ENCODE measurements at places on chromosomes 16 and 17.
A peak's percentile ranks its signal among the peaks of the same experiment; 100 is the strongest.

GRCh38 chr16:84927621-84928591 lies 83.4 kb downstream of the ZDHHC7 start:
- no peak for DNase-seq
- no peak overlapping the region for H3K4me3 ChIP-seq

DNA sequence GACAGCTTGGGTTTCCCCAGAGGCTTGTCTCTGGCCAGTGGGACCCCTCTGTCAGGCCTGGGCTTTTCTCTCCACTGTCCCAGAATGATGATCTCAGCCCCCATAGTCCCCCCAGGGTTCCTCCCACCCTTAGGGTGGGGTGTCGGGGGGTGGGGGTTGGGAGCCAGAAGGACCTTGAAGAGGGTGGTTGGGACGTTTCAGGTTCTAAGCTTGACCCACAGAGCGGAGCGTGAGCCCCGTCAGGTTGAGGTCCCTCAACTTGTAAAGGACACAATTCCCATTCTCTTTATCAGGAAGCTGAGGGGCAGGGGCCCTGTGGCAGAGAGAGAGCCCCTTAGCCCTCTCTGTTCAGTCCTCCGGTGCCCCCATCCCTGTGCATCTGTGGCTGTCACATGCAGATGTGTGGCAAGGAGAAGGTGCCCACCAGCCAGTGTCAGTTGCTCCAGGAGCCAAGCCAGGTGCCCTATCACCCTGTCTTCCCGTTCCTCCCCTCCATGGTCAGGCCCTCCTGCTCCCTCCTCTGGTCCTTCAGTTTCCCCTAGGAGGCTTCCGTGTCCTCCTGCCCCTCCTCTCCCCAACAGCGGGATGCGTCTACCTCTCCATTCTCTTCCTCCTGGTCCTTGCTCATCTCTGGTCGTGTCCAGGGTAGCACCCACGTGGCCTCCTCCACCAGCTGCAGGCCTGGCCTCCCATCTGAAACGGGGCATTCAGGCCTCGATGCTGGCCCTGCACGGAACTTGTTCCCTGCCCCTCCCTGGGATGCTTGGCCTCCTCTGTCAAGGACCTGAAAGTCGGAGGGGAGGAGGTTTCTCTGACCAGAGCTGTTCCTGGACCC lies 1.5 kb upstream of the NTN3 start:
- no peaks in the 10 kb centered on the region for H3K36me3 ChIP-seq
- peaks cover 58% of the 10 kb centered on the region for H3K27me3 ChIP-seq
- no peak overlapping the region for H3K27ac ChIP-seq
- no peak for DNase-seq

GRCh38 chr16:84059111-84059510 lies 16.5 kb upstream of the SLC38A8 start:
- no peak overlapping the region for H3K27ac ChIP-seq
- H3K36me3 ChIP-seq: peaks cover 65% of the 10 kb centered on the region
- no peak for DNase-seq

DNA sequence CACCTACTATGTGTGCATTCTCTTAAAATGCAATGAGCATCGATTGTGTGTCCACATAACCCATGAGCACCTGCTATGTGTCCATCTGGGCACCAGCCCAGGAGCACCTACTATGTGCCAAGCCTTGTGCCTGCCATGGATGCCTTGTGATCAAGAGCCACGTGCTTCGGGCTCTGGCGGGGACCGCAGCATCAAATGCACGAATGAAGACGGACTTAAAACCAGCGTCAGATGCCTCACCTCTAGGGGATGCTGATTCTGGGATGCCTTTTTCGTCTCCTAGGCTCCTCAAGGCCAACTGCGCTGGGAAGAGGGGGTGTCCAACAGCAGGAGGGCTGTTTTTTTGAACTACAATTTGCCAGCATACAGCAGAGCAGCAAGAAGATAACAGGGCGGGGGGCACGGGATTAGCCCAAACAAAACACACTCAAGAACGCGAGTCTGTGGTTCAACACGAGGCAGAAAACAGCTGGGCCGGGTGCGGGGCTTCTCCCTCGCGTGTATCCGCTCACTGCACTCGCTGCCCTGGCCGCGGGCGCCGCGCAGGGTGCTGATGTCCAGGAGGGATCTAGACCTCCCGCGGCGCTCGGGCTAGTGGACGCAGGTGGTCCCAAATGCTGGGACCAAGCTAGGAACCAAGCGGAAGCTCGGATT lies 1.2 kb upstream of the GLIS2 start:
- peak; percentile 36 for DNase-seq
- H3K27me3 ChIP-seq: no peaks in the 10 kb centered on the region
- H3K4me3 ChIP-seq: peak overlapping the region; percentile 70
- H3K27ac ChIP-seq: no peak overlapping the region
- peaks cover 37% of the 10 kb centered on the region for H3K4me1 ChIP-seq

DNA sequence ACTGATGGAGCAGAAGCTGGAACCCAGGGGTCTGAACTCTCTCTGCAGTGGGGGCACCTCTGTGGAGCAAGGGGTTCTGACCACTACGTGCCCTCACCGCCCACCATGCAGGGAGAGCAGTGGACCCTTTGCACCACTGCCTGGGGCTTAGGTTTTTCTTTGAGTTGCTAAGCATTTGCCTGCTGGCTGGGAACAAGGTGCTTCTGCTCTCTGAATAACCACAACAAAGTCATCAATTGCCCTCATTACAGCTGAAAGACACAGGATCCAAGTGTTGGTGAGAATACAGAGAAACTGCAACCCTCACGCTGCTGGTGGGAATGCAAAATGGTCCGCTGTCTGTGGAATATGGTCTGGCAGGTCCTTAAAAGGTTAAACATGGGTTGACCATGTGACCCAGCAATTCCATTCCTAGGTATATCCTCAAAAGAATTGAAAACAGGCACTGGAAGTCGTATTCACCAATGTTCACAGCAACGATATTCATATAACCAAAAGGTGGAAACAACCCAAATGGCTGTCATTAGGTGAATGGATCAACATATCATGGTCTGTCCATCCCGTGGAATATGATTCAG lies 22.8 kb downstream of the NLRC3 start:
- no peak overlapping the region for H3K27ac ChIP-seq
- H3K36me3 ChIP-seq: no peaks in the 10 kb centered on the region
- no peak for DNase-seq
- peaks cover 3% of the 10 kb centered on the region for H3K27me3 ChIP-seq
- no peaks in the 10 kb centered on the region for H3K4me1 ChIP-seq
- no peak overlapping the region for H3K4me3 ChIP-seq

DNA sequence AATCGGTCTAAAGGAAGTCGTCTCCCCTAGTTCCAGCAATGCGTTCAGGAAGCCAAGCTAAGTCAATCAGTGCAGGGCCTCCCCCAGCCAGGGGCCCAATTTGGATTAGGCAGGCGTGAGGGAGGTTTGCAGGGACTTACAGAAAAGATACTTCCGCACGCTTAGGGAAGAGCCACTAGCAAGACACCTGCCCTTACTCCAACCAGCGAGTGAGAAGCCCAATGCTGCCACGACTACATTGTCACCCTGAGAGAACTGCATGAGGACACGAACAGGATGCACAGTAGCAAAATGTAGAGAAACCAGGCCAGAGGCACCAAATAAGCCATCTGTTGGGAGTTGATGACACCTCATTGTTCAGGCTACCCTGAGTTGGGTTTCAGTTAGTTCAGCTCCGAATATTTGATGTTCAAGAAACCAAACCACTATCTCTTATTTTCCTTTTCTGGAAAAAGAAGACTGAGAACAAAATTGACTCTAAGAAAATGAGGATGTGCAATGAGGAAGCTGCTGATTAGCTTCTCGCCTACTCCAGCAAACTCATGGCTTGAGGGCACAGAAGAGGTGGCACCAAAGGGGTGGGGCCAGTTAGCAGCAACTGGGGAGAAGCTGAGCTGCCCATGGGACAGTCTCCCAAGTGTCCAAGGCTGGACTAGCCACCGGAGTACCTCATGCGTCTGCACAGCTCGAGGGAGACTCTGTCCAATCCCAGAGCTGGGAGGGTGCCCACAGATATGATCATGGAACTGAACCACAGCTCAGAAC lies 29.3 kb downstream of the TK2 start:
- no peak overlapping the region for H3K27ac ChIP-seq
- H3K4me3 ChIP-seq: no peak overlapping the region
- peaks cover 25% of the 10 kb centered on the region for H3K4me1 ChIP-seq
- H3K36me3 ChIP-seq: no peaks in the 10 kb centered on the region

- no peaks in the 10 kb centered on the region for H3K36me3 ChIP-seq
- no peak overlapping the region for H3K4me3 ChIP-seq
These were observed 18.6 kb upstream of the TNFSF12 start for GRCh38 chr17:7530023-7530900.

DNA sequence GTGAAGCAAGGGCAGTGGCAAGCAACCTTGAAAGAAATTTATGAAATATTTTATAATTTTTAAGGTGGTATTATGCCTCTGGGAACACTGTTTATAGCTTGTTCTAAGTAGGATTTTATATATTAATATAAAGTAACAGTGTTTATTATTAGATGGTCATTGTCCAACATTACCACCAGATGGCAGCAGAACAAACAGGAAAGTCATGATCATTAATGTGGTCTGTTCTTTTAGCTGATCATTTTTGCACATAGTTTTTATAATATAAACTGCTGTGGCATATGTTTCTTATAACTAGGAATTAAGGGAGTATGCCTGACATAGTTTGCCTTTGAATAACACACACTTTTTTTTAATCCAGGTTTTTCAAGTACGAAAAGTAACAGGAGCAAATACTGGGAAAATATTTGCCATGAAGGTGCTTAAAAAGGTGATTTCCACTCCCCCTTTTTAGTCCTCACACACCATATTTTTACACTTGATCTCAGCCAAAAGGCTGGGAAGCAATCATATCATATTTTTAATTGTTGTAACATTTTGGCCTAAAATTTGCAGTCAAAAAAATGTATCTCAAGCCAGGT lies 21.4 kb downstream of the RPS6KB1 start:
- no peaks in the 10 kb centered on the region for H3K4me1 ChIP-seq
- no peak overlapping the region for H3K27ac ChIP-seq
- H3K4me3 ChIP-seq: no peak overlapping the region
- peak; percentile 70 for DNase-seq
